NCI-H2029 (cell line): ENCODE measurements at places on chromosomes 16 and 17.
A peak's percentile ranks its signal among the peaks of the same experiment; 100 is the strongest.

DNA sequence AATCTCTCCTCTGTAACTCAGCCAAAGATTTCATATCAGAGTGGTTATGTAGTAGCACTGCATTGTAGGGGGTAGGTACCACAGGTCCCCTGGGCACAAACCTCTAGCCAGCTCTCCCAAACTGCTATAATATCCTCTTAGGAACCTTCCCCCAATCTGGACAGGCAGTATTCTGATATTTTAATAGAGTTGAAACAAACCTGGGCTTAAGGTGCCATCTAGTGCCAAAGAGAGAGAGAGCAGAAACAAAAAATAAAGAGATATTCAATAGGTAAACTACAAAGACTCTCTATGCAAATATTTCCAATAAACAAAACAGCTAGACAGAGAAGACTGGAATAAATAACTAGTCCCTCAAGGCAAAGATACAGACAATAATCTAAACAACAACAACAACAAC, 1070.0 kb downstream of the CDH11 start:
- no peak for DNase-seq

DNA sequence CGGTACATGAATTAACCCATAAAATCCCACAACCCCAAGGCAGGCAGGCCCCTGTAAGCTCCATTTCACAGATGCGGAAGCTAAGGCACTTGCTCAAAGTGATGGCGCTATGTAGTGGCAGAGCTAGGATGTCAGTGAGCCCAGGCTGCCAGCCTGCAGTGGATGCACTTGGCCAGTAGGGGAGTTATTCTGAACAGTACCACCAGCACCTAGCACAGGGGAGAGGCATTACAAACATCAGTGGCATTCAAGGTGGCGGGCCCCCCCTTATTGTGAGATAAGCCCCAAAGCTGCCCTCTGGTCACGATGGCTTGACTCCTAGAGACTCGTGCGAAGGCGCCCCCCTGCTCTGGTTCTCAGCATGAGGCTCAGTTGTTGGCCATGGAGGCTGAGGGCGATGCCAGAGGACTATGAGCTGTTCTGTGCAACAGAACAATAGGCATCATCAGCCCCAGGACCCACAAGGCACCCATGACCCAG, 33.8 kb downstream of the GTF3C1 start:
- no peak for DNase-seq

DNA sequence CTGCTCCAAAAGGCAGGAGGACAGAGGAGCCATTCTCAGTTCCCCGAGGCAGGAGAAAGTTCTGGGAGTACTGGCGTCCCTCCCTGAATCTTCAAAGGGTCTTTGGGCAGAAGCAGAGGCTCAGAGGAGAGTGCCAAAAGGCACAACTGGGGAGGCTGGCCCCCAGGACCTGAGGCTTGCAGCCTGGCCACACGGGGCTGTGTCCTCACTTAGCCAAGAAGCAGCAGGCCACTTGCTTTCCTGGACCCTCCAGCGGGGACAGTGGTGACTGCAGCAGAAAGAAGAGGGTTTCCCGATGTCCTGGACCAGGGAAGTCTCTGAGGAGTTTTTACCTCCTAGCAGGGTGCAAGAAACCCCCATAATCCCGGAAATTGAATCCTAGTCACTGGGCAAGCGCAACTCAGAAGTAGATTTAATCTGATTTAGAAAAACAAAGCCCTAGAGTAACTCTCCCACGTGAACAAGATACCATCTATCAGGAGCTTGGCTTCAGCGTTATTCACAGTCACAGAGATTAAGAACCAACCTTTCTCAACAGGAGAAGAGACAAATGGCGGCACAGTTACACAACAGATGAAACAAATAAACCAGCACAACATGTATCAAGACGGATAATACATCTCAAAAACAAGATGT, 25.5 kb upstream of the BCO1 start:
- DNase-seq, result no peak

DNA sequence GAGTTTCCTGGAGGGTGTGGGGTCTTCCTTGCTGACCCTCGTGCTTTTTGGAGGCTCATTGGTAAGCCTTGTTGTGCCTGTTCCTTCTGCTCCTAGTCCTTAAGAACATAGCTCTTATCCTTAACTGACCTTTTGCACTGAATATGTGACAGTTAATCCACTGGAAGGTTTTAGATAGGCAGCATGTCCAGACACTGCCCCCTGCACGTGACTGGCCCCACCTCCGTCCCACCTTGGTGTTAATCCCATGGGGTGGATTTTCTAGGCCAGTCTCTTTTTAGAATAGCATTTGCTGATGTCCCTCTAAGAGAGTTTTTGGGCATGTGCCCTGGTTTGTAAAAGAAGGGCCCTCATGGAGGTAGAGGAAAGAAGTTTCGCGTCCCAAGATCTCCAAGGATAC, 58.3 kb downstream of the RBFOX1 start:
- DNase-seq, result no peak

GRCh38 chr17:57037411-57037810, 47.6 kb upstream of the AKAP1 start:
- DNase-seq, result no peak

DNA sequence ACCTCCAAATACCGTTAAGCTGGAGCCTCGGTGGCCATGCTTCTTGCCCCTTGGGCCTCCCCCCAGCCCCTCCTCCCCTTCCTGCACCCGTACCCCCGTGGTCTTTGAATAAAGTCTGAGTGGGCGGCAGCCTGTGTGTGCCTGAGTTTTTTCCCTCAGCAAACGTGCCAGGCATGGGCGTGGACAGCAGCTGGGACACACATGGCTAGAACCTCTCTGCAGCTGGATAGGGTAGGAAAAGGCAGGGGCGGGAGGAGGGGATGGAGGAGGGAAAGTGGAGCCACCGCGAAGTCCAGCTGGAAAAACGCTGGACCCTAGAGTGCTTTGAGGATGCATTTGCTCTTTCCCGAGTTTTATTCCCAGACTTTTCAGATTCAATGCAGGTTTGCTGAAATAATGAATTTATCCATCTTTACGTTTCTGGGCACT, 928 bp downstream of the HBA1 start:
- DNase-seq, result no peak

DNA sequence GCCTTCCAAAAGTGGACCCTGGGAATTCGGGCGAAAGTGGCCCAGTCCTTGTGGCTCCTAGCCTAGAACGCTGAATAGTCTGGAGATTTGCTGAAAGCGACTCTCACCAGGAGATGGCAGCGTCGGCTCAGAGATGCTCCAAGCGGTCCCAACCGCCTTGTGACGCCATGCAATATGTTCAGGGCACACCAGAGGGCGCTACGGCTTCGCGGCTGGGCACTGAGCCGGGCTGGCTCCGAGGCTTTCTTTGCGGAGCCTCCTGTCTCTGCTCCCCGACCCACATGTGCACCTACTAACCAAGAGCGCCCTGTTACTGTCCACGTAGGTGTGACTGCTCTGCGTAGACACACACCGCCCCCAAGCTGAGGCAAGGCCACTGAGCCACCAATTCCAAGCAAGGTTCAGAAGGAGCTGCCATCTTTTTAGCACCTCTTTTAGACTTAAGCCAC, 36.9 kb downstream of the SYCE1L start:
- peak; percentile 45 for DNase-seq

GRCh38 chr16:84182104-84182503, 4.8 kb downstream of the TAF1C start:
- DNase-seq, result no peak

GRCh38 chr16:74249846-74250245, 46.8 kb upstream of the PSMD7 start:
- no peak for DNase-seq

DNA sequence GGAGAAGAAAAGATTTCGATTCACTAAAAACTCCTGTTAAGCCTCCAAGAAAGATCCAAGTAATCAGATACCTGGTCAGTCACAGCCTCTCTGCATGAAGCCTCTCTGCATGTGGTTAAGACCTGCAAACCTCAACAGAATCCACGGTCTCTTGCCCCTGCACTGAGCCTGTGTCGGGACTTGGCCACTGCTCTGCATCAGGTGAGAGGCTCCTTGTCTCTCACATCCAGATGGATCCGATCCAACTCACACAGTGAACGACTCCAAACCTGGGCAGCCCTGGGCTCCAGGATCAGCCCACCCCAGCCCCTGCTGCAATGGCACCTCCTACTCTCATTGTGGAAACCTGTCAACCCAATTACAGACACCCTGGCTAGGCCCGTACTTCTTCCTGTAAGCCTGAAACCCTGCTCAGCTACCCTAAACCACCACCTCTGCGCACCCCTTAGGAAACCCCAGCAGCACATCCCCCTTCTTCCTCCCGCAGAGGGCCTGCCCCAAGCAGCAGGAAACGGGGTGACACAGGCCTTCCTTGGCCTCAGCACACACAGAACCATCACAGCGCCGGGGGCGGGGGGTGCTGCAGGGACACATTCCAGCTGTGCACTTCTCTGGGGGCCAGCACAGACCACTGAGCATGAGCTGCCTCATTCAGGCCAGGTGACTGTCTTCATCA, 129.5 kb downstream of the ANKRD11 start:
- no peak for DNase-seq

DNA sequence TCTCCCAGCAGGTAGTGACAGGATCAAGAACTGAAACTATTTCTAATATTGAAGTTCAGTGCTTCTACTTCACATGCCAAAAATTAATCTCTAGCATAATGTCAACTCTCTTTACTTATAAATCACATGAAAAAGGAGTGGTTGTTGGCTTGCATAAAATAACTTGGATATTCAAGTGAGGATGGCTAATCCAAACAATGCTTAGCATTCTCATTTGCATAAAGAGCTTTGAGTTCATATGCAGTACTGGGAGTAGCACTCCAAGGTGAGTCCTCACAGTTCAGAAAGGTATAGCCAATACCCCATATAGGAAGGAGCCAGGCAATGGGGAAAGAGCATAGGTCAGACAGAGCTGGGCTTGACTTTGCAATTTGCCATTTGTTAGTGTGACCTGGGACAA, 149.3 kb downstream of the PCTP start:
- no peak for DNase-seq

GRCh38 chr16:30761928-30762902, at the start of the genes CFAP119 and RNF40:
Gene CFAP119 (minus strand): TSS chr16:30762062. CDS start chr16:30761748, 314 bp downstream.
Gene RNF40 (plus strand): TSS chr16:30762322. CDS start chr16:30762546, 224 bp downstream.
- peak; percentile 96 for DNase-seq

- DNase-seq, result no peak
Measured at GRCh38 chr17:50596191-50597037, 35.9 kb downstream of the CACNA1G start.

DNA sequence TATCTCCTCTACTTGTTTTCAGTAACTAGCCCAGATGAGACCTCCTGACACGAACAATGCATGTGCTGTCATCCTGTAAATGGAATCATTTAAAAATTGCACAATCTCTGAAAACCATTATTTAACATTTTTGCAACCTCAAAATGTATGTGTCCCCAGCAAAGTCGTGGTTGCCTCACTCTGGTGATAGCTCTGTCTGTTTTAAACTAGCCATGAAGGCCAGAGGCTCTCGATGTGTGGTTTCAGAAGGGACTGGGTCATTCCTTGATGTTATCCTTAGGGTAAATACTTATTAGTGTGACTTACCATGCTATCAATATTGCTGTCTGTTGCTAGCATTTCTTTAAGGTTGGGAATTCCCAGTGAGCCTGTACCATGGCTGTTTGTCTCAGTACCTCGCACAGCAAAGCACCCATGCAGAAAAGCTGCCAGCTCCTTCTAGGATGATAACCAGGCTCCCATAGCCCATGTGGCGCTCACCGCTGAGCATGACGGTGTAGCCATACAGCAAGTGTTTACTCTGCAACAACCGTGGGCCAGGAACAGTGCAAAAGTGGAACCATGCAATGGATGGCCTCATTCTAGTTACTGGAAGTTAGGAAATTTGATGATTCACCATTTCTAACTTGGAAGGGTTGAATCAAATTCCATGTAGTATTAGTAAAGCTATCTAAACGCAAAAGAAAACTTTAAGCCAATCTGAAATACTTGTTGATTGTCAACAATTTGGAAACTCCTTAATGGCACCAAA, 2.9 kb upstream of the PGS1 start:
- no peak for DNase-seq
